ENCODE measurements at places on chromosomes 1 and 21. TPM values are rescaled to one million over a fixed set of nuclear protein-coding genes. Genes with fewer than 3 reads are reported as not detected.

KRTAP10-12 gene
- total RNA-seq: not detected

SPRR2B gene
- total RNA-seq: not detected

HORMAD1 gene
- under 0.01 TPM for total RNA-seq

TPTE gene
- total RNA-seq: not detected

TRAPPC3 gene
- total RNA-seq: 70.6 TPM

AIRE gene
- total RNA-seq: not detected

RIIAD1 gene
- not detected for total RNA-seq

LORICRIN gene
- not detected for total RNA-seq

PRDM16 gene
- total RNA-seq: 1.8 TPM

GORAB gene
- total RNA-seq: 27.6 TPM

ACBD6 gene
- total RNA-seq: 72.4 TPM

Measured in fibroblast of lung (primary cell).